Epithelial cell of esophagus (primary cell): ENCODE measurements at places on chromosomes 2 and 18.
A peak's percentile ranks its signal among the peaks of the same experiment; 100 is the strongest.

DNA sequence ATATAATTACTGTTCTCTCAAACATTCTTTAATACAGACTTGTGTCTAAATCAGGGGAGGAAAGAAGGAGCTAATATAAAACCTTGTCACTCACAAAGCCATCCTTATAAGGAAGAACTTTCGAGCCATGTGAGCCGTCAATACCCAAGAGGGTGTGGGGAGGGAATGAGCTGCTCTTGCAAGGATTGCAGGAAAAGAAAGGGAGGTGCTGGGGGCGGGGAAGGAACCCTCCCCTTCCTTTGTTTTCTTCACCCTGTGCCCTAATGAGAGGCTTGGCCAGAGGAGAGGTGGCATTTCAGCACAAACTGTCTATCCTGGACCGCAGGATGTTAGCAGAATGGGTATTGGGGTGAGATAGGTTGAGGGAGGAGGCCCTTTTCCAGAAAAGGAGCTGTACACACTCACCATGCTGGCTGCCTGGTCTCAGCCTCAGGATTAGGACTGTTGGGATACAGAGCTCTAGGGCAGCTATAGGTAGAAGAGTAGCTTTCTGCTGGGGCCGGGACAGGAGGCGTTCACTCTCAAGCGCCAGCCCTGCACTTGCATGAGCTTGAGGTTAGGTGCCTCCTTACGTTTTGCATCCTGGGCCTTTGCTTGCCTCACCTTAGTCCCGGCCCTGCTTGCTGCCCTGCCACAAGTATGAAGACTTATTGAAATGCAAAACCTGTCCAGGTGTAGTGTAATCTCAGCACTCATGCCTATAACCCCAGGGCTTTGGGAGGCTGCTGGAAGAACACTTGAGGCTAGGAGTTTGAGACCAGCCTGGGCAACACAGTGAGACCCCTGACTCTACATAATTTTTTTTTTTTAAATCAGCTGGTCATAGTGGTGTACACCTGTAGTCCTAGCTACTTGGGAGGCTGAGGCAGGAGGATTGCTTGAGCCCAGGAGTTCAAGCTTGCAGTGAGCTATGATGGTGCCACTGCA, 190.5 kb downstream of the LOXHD1 start:
- DNase-seq: no peak

DNA sequence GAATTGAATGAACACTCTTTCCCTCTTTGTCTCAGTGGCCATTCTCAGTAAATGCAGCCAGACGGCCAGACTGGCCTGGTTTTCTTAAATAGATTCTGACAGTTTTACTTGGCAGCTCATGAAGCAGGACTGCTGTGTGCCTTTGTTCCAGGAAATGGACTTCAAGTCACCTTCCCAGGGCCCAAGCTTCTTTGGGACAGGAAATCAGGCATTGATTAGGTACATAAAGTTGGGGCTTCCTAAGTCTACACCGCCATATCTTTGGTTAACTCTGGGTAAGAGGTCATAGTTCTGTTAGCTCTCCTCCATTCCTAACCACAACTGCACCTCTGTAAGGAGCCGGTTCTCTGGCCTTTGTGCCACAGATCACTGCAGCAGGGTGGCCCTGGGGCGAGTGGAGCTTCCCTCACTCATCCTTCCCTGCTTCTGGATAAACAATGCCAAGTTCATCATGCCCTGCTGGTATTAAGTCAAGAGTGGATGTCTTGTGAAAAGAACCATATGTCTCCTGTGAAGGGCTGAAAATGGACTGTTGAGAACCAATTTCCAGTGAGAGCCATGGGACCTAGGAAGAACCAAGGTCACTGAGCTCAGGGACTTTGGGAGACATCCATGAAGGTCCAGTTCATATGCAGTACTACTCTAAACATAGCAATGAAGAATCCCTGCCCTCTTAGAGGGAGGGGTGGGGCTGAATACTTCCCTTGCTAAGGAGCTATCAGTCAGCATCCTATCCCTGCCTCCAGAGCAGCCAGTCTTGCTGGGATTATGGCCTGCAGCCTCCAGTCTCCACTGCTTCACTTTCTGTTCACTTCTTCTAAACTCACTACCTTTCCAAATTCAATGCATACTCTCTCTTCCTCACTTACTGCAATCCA, 122.6 kb upstream of the XPO1 start:
- DNase-seq: no peak

DNA sequence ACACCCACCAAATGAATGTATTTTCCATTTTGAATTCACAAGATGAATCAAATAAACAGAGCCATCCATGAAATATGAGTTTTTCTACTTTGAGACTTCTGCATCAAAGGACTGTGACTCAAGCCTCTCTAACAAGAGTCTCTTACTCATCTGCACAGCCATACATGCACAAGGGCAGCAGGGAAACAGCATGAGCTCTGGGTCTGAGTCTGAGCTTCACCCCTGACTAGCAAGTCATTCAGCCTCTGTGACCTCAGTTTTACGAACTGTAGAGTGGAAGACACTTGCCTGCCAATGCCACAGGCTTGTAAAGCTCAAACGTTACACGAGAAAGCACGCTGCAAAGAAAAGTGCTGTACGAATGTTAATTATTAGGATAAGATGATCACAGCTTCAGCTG, 42.9 kb downstream of the MREG start:
- DNase-seq: peak; percentile 73

GRCh38 chr2:129779783-129780182, 199.7 kb upstream of the RAB6C start:
- DNase-seq: no peak

- no peak for DNase-seq
These were observed 105.2 kb upstream of the OTOS start for GRCh38 chr2:240245706-240246105.

DNA sequence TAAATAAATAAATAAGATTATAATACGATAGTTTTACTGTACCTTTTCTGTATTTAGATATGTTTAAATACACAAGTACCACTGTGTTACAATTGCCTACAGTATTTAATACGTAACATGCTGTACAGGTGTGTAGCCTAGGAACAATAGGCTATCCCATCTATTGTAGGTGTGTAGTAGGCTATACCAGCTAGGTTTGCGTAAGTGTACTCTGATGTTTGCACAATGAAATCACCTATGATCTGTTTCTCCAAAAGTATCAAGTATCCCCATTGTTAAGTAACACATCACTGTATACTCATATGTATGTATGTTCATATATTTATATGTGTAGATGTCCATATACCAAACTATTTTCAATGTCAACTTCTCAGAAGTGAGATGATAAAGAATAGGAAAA, 118.2 kb upstream of the RND3 start:
- DNase-seq: peak; percentile 86

DNA sequence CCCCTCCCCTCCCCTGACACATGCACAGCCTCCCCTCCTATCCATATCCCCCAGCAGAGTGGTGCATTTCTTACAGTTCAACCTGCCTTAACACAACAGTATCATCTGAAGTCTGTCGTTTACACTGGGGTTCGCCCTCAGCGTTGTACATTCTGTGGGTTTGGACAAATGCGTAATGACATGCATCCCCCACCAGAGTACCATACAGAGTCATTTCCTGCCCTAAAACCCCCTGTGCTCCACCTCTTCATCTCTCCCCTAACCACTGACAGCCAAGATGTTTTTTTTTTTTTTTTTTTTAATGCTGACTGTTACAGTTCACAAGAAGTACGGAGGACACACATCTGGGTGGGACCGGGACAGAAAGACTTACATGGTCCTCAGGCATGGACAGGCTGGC, 22.6 kb downstream of the POMC start:
- no peak for DNase-seq

DNA sequence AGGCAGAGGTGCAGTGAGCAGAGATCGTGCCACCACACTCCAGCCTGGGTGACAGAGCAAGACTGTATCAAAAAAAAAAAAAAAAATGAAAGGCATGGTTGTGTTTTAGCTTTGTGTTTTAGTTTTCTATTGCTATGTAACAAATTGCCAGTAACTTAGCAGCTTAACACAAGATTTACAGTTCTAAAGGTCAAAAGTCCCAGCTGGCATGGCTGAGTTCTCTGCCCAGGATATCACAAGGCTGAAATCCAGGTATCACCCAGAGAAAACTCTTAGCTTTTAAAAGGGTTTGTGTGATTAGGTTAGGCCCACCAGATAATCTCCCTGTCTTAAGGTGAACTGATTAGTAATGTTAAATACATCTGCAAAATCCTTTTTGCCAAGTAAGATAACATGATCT, 107.7 kb upstream of the YPEL5 start:
- DNase-seq: no peak

DNA sequence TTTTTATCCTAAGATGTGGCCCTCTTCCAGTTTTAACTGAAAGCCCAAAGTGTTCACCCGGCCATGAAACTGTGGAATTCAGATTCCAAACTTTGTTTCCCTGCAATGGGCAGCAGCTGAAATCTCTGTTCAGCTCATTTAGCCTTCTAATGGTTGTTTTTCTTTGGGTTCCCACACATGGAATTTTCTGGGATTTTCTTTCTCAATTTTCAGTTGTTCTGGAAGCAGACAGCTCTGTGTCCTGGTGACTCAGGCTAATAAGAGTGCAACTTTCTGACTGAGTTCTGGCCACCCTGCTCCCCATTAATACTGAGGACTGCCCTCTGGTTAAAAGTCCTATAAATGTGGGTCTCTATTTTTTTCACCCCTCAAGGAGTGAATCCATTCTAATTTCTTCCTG, 78.5 kb downstream of the PMS1 start:
- DNase-seq: no peak

GRCh38 chr2:188726626-188727247, 247.4 kb upstream of the COL3A1 start:
- DNase-seq: peak; percentile 80

DNA sequence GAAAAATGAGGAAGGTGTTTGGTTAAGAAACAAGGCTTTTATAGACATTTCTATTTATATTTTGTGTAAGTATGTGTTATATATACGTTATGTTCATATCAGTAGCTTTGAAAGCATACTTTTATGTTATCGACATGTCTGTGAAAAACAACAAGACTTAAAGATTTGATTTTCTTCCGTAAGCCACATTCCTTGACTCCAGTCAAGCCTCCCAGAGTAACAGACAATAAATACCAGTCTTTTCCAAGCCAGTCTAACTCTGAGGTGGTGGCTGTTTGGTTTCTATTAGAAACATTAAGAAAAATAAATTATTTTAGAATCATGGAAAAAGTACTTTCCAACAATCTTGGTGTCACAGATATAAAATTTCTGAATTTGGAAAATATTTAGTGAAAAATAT, 16.3 kb upstream of the ITGAV start:
- DNase-seq: no peak

DNA sequence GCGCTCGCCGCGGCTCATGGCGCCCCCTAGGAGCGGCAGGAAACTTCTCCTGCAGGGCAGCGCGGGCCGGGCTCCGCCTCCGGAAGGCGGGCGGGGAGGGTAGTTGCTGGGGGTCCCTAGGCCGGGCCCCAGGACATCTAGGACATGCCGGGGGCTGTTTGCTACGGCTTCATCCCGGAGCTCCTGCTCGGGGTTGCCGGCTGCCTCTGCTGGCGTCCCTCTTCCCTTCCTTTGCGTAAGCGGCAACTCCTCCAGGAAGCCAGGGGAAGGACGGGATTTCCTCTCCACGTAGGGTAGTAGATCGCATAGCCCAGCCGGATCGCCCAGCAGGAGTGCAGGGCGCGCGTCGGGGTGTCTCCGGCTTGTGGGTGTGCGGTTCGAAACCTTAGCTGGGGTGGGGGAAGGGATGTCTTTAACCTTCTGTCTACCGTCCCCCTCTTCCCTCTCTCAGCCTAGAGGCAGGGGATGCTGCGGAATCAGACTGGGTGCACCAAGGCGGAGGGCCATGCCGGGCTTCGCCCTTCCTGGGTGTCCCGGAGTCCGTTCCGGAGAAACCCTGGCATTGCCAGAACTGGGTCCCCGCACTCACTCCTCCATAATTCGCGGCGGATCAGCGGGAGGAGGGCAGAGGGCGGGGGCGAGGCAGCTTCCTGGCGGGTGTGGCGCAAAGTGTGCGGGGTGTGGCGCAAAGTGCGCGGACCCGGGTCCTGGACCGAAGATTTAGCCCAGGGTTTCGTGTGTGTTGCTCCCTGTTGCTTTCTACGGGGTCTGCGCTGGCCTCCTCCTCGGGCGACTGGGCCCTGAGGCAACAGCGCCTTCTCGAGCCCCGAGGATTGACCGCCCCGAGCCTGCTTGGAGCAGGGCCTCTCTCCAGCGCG, 12.2 kb upstream of the SKOR2 start:
- no peak for DNase-seq

DNA sequence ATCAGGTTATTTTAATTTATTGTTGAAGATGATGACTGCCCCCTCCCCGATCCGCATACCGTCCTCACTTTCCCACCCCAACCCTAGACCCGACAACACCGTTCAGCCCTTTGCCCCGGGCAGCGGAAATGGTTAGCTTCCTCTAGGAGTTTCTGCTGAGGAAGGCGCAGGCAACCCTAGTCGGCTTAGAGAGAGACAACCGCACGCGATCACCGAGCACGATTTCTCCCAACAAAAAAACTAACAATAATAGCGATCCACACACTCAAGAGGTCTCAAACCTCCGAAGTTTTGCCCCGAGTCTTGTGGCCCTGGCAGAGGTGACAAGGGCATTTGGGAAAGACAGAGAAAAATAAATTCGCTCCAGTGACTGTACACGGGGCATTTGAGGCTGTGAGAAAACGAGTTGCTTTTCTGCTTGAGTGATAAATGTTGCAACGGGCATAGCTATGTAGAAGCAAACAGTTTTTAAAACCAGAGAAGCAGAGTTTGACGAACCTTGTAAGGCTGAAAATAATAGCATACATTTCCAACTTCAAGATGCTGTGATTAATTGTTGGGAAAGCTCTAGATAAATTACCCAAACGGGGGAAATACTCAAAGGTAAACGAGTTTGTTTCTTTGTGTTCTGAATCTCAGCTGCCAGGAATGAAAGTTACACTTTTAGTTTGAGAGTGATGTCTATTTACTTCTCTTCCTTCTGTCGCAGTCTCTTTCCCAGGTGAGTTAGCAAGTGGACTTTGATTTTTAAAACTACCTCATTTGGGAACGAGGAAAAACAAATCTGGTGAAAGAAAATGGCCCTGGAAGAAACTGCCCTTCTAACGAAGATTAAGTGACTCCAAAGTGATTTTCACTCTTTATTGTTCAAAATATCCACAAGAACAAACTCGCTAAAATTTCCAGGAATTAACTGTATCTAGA, 11.0 kb upstream of the SIX3 start:
- DNase-seq: no peak

- DNase-seq: no peak
These were observed 151.8 kb downstream of the MBP start for GRCh38 chr18:76980663-76981395.

- DNase-seq: no peak
These were observed 165.4 kb upstream of the ZFP36L2 start for GRCh38 chr2:43391878-43392215.

DNA sequence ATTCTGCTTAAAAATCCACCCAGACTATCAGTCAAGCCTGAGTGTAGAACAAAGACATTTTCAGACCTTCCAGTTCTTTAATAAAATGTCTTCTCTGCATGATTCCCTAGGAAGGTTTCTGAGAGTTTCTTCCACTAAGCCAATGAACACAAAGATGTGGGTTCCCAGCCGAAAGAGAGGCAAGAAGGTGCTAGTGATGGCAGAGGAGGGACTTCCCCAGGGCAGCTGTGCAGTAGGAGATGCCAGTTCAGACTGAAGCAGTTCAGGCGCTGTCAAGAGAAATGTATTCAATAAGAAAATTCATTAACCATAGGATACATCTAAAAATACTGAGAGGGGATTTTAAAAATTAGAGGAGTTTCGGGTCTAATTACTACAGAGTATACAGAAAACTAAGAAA, 83.3 kb downstream of the RND3 start:
- DNase-seq: no peak
